ENCODE measurements at places on chromosomes 12 and 14.
A peak's percentile ranks its signal among the peaks of the same experiment; 100 is the strongest.

DNA sequence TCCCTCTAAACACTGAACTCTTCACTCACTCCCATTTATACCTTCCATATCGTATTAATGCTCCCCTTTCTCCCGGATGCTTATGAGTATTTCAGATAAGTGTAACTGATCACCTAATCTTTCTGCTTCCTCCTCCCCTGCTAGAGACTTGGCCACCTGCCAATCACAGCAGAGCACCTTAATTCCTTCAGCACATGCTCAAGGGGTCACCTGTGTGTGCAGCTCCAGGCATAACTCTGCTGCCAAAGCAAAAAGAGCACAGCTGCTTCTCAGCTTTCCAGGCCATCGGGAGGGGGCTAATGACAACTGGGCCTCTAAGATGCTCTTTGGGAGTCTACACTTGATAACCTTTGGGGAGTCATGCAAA, 106.9 kb upstream of the DYRK2 start:
- no peak for DNase-seq

GRCh38 chr14:52974406-52974805, 23.6 kb upstream of the FERMT2 start:
- DNase-seq = no peak

- no peak for DNase-seq
Observed at GRCh38 chr12:116471544-116471943, 87.6 kb upstream of the MAP1LC3B2 start.

- peak; percentile 35 for DNase-seq
Observed at GRCh38 chr14:22653012-22653621, 9.0 kb upstream of the OR6J1 start.

- no peak for DNase-seq
Observed at GRCh38 chr12:112207397-112207924, 82.1 kb downstream of the TRAFD1 start.

- DNase-seq = no peak
Observed at GRCh38 chr12:54596526-54596946, 8.1 kb upstream of the PPP1R1A start.

GRCh38 chr12:109232731-109233130, 76.4 kb downstream of the FOXN4 start:
- no peak for DNase-seq

DNA sequence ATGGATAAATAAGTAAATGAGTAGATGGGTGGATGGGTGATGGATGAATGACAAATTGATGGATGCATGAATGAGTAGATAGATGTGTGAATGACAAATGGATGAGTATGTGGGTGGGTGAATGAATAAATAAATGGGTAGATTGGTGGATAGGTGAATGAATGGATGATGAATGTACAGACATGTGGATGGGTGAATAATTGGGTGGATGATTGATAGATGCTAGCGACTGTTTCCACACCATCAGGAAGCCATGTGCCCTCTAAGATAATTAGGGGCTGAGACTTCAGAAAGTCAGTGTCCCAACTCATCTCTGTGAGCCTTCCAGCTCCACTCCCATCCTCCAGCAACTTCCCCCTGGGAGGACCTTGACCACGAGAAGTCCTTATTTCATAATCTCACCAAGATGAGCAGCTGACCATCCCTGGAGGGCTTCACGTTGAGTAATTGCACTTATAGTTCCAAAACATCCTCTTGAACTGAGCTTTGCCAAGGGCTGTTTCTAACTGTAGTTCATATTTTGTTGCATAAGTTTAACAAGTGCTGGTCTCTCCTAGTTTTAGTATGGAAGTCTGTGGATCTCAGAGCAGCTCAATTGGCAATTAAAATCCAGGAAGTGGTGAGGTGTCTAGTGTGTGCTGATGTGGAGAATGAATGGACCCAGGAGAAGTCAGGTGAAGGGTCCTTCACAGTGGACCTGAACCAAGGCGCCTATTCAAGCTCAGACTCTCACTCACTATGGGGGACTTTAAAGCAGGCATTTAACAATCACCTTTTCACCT, 295.7 kb downstream of the ADGRD1 start:
- DNase-seq = no peak

DNA sequence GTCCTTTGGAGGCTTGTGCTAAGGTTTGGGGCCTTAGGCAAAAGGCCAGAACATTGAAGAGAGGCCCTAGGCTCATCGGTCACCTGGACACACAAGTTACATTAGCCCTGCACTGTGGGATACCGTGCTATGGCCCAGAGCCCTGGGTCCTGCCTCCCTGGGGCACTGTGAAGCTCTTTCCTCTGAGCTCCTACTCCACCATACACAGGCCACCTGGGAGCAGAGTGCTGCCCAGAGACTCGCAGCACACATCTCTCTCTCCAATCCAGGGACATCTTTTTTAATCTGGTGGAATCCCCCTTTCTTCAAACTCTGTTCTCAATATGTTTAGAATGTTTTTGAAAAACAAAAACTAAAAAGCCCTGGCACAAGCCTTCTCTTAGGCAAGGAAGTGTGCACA, 314.2 kb upstream of the RGS6 start:
- no peak for DNase-seq

- no peak for DNase-seq
Observed at GRCh38 chr12:121138284-121138683, 5.6 kb downstream of the P2RX7 start.

DNA sequence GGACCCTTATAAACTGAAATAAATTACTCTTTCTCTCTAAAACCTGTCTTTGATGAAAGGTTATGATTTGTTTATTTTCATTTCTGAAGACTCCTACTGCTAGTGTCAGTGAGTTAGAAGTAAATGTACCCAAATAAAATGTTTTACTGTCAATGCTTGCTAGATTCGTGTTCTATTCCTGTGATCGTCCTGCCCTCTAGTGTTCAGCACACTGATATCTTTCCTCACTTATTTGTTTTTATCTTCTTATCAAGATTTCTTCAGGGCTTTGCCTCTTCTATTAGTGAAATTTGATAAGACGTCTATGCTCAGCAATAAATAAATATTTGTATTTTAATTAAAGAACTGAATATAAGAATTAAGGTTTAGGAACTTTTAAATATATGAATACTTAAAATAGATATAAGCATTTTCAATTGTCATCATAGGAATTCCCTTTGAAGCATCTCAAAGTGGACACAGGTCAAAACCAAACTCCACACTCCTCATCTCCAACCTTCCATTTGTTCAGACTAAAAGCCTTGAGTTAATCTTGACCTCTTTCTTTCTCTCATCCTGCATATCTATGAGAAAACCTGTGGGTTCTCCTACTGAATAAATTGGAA, 75.8 kb downstream of the C12orf50 start:
- DNase-seq = no peak

All from GM12891 (cell line).